SJCRH30 (cell line): ENCODE measurements at places on chromosomes 4 and X. TPM values are rescaled to one million over a fixed set of nuclear protein-coding genes. Genes with fewer than 3 reads are reported as not detected.

DNA sequence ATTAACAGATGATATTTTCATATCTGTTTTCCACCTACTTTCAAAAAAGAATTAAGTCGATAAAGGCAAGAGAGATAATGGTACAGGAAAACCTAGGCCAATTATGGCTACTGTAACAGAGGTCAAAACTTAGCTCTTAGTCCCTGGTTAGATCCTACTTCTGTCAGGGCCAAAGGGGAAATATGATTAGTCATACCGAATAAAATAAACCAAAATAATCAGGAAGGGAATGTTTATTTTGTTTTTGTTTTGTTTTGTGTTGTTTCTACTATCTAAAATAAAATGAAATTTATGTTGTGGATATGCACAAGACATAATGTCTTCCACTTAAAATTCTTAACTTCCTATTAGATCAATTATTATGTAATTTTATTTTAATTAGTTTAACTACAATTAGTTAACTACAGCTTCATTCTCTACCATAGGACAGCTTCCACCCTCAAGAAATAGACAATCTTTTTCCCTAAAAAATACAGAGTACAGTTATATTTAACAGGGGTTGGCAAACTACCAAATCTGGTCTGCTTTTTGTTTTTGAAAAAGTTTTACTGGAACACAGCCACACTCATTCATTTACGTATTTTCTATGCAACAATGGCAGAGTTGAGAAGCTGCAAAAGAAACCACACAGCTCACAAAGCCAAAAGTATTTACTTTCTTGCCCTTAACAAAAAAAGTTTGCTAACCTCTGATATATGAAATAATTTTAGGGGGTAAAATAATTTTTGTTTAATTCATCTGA lies 25.4 kb downstream of the TMEM47 start:
- H3K4me3 ChIP-seq, result no peak overlapping the region
- H3K36me3 ChIP-seq, result no peaks in the 10 kb centered on the region
- no peaks in the 10 kb centered on the region for H3K27me3 ChIP-seq
- H3K27ac ChIP-seq, result no peak overlapping the region
- no peak for DNase-seq

DNA sequence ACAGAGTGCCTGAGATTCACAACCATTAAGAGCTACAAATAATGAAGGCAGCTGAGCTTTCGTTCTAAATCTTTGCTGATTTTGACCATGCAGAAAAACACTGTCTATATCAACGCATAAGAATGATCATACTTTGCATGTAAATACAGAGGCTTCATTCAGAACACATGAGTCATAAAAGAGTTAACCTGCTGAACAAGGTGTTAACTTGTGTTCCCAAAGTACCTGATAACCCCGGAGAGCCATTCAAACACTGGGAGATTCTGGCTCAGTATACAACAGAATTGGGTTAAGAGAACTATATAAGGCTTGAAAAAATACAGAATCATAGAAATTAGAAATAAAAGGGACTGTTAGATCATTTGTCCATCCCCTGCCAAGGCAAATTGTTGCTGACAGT lies 964.3 kb upstream of the TENM3 start:
- no peak for DNase-seq
- H3K27me3 ChIP-seq, result no peaks in the 10 kb centered on the region
- no peaks in the 10 kb centered on the region for H3K36me3 ChIP-seq
- H3K4me1 ChIP-seq, result no peaks in the 10 kb centered on the region

Gene ATP2B3
- total RNA-seq, result 0.05 and 0.06 TPM in 2 replicates

DNA sequence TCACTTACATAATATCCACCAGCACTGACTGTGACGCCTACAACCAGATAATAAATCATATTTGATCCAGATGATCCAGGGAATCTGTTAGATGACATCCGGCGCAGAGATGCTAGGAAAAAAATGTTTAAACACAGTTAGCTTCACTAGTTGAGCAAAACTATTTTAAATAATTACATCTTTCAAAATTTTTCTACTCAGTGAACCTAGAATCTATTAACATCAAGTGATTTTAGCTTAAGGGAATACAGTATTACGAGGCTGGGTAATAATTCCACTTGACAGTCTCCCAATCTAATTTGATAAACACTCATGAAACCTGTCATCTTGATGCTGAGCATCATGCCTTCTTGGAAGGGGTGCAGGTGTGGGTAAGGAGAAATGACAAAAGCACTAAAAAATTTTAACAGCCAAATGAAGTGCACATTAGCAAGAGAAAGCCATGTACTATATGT lies 4.7 kb downstream of the MGARP start:
- H3K4me3 ChIP-seq, result no peak overlapping the region
- DNase-seq, result no peak
- no peaks in the 10 kb centered on the region for H3K27me3 ChIP-seq

Gene GALNT7
- 42.9 and 48.4 TPM in 2 replicates for total RNA-seq

Gene SMC1A
- total RNA-seq, result 58.6 and 58.8 TPM in 2 replicates

Gene WDR17
- total RNA-seq, result 1.6 TPM in 2 replicates

DNA sequence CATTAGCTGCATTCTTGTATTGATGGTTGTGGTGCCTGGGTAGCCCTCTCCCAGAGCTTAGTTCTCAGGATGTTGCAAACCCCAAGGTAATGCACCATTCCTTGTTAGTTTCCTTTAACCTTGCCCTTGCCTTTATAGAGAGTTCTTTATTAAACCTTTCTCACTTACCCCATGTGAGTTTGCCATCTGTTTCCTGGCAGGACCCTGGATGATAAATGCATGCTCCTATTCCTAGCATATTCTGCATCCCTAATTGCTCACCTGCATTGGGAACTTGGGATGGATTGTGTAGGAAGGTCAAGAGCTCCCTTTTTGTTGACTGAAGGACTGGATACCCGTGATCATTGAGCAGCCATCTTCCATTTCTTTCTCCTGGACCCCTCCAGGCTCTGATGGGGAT lies 59.9 kb upstream of the AP1S2 start:
- H3K27me3 ChIP-seq, result no peaks in the 10 kb centered on the region
- DNase-seq, result no peak
- no peak overlapping the region for H3K27ac ChIP-seq
- H3K4me1 ChIP-seq, result no peaks in the 10 kb centered on the region

- no peak for DNase-seq
- H3K4me3 ChIP-seq, result no peak overlapping the region
- no peaks in the 10 kb centered on the region for H3K4me1 ChIP-seq
These were observed 367.3 kb downstream of the CHIC1 start for GRCh38 chrX:73930300-73930699.

DNA sequence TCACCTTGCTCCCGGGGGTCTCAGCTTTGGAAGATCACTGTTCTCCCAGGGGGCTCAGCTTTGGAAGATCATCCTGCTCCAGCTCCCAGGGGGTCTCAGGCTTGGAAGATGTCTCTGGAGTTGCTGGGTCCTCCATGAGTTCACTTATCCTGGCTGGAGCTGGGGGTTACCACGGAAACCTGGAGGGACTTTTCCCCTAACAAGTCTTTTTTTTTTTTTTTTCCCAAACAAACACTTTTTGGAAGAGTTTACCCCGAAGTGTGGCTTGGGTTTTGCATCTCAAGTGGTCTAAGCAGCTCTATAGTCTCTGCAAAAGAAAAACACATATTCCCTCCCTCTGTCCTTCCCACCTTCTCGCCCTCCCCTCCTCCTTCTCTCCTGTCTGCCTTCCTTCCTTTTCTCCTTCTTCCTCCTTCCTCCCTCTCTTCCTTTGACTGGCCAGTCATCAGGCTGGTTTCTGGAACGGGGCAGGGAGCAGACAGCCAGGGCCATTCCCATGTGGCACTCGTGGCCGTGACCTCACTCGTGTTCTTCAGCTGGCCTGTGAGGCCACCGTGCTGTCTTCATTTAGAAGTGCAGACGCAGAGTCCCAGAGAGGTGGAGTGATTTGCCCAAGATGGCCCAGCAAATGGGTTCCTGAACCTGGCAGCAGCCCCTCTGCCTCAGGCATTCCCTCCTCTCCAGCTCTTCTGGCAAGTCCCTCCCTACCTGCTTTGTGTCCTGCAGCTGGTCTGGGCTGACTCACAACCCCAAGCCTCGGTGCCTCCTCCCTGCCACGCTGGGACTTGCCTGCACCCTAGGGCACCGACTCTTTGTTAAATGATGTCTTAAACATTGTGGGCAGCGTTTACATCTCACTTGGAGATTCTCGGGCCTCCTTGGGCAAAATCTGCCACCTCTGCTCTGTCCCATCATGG lies 25.9 kb upstream of the HMX1 start:
- no peaks in the 10 kb centered on the region for H3K4me1 ChIP-seq
- no peaks in the 10 kb centered on the region for H3K36me3 ChIP-seq
- no peak for DNase-seq

DNA sequence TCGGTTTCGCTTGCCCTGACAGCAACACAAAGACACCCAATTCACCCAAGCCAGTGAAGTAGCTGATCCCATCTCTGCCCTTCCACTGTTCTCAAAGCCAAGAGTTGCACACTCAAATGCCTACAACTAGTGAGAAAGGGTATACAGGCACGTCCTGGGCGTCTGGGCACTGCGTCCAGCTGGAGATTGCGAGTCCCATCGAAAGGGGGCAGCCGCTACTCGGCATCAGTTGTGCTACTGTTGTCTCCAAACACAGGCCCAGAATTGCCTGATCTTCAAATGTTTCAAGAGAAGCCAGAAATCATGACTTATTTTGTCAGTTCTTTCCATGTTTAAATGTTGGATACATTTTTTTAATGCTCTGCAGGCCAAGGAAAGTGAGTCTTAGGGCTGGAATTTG lies 487.8 kb downstream of the BCOR start:
- H3K27ac ChIP-seq, result no peak overlapping the region
- H3K4me1 ChIP-seq, result peaks cover 11% of the 10 kb centered on the region
- no peak for DNase-seq
- H3K27me3 ChIP-seq, result no peaks in the 10 kb centered on the region

DNA sequence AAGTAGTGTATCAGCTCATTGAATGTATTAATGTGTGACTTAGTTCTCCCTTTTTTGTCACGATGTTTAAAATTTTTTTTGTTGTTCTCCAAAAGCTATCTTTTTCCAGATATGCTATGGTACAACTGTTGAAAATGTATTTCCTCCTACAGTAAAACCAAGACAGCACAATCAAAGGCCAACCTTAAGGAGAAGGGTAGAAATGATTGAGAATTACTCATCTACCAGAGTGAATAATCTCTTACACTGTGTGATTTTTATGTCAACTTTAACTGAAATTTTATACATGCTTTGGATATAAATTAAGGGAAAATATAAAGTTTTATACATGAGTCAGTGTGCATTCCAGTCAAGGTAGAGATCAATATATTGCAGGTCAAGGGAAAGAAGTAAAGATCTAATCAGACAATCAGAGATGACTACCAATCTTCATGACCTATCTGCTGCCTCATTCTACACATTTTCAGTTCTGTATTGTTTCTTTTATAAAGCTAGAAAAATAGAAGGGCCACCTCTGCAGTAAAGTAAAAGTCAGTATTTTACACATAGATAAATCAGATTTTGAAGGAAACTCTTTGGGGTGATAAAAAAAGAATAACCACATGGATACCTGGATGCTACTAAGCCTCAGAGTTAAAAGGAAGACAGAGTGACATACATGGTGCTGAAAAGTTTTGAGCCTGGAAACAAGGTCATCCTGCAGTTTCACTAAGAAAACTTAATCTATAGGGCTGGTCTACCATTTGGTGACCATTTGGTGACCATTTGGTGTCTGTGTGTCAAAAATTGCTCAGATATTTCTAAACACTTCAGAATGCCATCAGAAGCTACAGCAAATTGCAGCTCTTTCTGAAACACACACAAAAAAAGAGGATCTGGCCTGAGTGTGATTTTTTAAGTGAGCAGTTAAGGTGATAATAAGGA lies 1.6 kb downstream of the FAM13A start:
- DNase-seq, result peak; percentile 33
- H3K4me3 ChIP-seq, result peak overlapping the region; percentile 71
- no peak overlapping the region for H3K27ac ChIP-seq
- H3K4me1 ChIP-seq, result peaks cover 10% of the 10 kb centered on the region
- no peaks in the 10 kb centered on the region for H3K36me3 ChIP-seq

DNA sequence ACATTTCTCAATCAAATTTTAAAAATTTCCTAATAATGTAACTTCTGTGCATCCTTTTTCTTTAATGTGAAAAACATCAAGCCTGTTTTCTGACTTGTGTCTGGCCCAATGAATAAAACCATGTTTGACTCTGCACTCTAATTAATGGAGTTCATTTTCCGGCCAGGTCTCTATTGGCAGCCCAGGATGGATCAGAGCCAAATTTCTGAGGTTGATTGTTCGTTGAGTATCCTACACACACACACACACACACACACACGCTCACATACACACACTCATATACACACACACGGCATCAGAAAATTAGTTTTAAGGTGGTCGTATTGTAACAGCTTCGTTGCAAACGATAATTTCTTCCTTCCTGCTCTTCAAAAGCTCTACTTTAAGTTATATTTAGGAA lies 28.9 kb upstream of the TLL1 start:
- no peaks in the 10 kb centered on the region for H3K27me3 ChIP-seq
- no peaks in the 10 kb centered on the region for H3K36me3 ChIP-seq
- H3K27ac ChIP-seq, result no peak overlapping the region
- no peak overlapping the region for H3K4me3 ChIP-seq
- no peaks in the 10 kb centered on the region for H3K4me1 ChIP-seq
- no peak for DNase-seq

DNA sequence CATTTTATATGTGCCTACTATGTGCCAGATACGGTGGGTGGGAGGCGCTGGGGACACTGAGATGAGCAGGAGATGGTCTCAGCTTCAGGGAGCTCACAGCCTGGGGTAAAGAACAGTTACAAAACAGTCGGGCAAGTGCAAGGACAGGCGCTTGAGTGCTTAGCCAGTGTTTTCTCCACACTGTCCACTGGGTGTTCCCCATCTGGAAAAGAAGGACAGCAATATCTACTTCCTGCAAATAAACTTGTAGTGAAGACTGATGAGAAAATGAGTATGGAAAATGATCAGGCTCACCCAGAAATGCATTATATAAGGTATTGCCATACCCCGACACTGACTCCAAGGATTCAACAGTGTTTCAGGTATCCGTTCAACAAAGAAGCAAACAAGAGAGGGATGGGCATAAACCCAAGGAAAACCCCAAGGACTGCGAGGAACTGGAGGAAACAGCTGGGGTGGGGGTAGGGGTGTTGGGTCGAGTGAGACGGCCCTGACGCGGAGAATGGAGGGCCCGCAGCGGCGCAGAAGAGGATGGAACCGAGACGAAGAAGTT lies 835 bp downstream of the TMEM185A start:
- DNase-seq, result peak; percentile 42
- H3K27me3 ChIP-seq, result no peaks in the 10 kb centered on the region
- H3K36me3 ChIP-seq, result no peaks in the 10 kb centered on the region
- peak overlapping the region; percentile 92 for H3K4me3 ChIP-seq
- no peaks in the 10 kb centered on the region for H3K4me1 ChIP-seq

- no peak overlapping the region for H3K4me3 ChIP-seq
- no peaks in the 10 kb centered on the region; the same call in 1 of the 2 replicates for H3K4me1 ChIP-seq
- no peak for DNase-seq
These were observed 125.7 kb upstream of the GPC4 start for GRCh38 chrX:133541021-133541420.
